NCI-H1048 (cell line): ENCODE measurements at places on chromosomes 3 and 15.

DNA sequence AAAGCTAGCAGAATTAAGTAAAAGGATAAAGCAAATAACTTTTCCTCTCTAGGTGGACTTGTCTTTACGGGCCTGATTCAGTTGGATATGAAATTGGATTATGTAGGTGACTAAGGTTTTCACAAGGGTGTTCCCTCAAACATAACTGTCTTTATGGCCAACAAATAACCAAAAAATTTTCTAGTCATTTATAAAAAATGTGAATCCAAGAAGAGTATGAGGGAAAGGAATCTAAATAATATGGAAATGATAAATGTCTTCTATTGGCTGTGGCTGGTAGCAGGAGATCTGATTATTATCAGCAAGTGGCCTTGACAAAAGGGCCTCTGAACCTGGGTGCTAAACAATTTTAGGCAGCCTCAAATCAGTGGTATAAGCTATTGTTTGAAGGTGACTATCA lies 594.0 kb upstream of the UBE2E2 start:
- no peak for DNase-seq

GRCh38 chr3:147943265-147943945 lies 534.2 kb downstream of the ZIC1 start:
- no peak for DNase-seq

GRCh38 chr3:3798631-3799113 lies 559 bp upstream of the LRRN1 start:
- no peak for DNase-seq

GRCh38 chr3:53478166-53478830 lies 16.1 kb upstream of the CACNA1D start:
- DNase-seq, result no peak
